ENCODE measurements at places on chromosomes 4 and X. TPM values are rescaled to one million over a fixed set of nuclear protein-coding genes. Genes with fewer than 3 reads are reported as not detected.

GRCh38 chr4:181948839-181949382, 294.3 kb upstream of the TENM3 start:
- no peak overlapping the region for H3K4me3 ChIP-seq
- H3K27me3 ChIP-seq, result no peaks in the 10 kb centered on the region
- no peaks in the 10 kb centered on the region for H3K4me1 ChIP-seq
- H3K27ac ChIP-seq, result no peak overlapping the region
- no peak for DNase-seq
- H3K36me3 ChIP-seq, result no peaks in the 10 kb centered on the region

DNA sequence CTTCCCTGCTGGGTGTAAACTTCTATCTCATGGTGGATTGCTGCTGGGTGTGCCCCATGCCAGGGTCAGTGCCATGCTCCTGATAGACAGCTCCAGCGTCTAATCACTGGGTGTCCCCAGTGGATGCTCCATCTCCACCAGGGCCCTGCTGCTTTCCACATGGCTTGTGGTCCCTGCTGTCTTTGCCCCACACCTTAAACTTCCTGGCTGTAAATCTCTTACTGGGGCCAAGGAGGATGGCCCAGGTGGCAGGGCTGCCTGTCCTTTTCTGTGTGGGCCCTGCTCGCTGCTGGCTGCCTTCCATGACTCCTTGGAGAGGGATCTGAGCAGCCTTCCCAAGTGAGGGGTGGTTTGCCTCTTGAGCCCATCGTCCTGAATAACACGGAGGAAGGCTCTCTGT, 51.8 kb downstream of the RGS12 start:
- H3K27me3 ChIP-seq, result no peaks in the 10 kb centered on the region
- H3K4me3 ChIP-seq, result no peak overlapping the region
- H3K4me1 ChIP-seq, result peaks cover 13% of the 10 kb centered on the region
- no peak for DNase-seq

- no peak for DNase-seq
- peaks cover 18% of the 10 kb centered on the region for H3K4me1 ChIP-seq
- H3K36me3 ChIP-seq, result no peaks in the 10 kb centered on the region
- H3K4me3 ChIP-seq, result no peak overlapping the region
These were observed 132.8 kb upstream of the KLF3 start for GRCh38 chr4:38531141-38531727.

Gene XAGE2
- not detected for total RNA-seq

DNA sequence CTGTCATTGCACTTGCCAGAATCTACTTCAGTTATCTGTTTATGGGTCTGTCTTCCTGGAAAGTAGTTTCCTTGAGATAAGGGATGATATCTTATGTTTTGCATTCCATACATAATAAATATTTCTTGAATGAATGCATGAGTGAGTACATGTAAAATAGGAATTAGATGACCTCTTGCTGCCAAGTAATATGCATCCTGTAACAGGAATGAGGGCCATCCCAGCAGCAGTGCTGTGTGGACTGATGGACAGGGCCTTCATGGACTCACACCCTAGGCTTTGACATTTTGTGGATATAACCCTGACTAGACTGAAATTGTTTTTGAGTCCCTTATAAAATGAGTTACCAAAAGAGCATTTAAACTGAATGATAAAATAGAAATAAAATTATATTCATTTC, 77.2 kb upstream of the NEIL3 start:
- no peaks in the 10 kb centered on the region for H3K4me1 ChIP-seq
- H3K27ac ChIP-seq, result no peak overlapping the region
- no peaks in the 10 kb centered on the region for H3K36me3 ChIP-seq
- H3K4me3 ChIP-seq, result no peak overlapping the region
- no peak for DNase-seq

GRCh38 chr4:54971474-54971950, 153.9 kb downstream of the KDR start:
- H3K27ac ChIP-seq, result no peak overlapping the region
- H3K27me3 ChIP-seq, result no peaks in the 10 kb centered on the region
- no peaks in the 10 kb centered on the region for H3K4me1 ChIP-seq
- DNase-seq, result peak; percentile 31
- no peaks in the 10 kb centered on the region for H3K36me3 ChIP-seq
